ENCODE measurements at places on chromosomes 2 and 18.

GRCh38 chr18:8507361-8507760 lies 101.9 kb upstream of the RAB12 start:
- no peak for DNase-seq

DNA sequence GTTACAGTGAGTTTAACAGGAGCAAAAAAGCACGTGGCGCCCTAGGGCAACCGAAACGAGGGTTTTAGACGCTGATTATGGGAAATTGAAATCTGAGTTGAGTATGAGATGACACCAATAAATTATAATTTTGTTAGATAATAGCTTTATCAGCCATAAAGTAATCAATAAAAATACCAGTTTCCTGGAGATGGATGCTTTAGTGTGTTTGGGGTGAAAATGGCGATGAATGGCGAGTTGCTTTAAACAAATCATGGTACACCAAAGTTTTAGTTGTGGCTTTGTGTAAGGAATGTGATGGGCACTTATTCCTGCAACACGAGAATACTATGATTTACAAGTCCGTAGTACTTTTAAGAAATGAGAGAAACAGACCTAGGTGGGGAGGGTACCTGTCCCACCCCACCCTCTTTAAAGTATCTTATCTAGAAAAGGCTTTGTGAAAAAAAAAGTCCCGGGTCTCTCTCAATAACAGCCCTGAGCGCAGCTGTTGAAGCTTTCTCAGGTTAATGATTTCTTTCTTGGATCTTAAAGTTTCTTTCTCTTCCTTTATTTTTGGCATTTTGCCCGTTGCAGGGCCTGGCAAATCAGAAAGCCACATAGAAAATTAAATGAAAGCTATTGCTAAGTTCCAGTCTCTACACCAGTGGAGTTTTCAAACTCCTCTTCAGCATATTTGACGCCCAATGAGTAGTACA lies 1.5 kb upstream of the RRM2 start:
- DNase-seq: peak; percentile 59

GRCh38 chr2:54611830-54612545 lies 111.5 kb upstream of the EML6 start:
- DNase-seq: no peak

- no peak for DNase-seq
Observed at GRCh38 chr18:78799382-78800089, 180.1 kb upstream of the SALL3 start.

DNA sequence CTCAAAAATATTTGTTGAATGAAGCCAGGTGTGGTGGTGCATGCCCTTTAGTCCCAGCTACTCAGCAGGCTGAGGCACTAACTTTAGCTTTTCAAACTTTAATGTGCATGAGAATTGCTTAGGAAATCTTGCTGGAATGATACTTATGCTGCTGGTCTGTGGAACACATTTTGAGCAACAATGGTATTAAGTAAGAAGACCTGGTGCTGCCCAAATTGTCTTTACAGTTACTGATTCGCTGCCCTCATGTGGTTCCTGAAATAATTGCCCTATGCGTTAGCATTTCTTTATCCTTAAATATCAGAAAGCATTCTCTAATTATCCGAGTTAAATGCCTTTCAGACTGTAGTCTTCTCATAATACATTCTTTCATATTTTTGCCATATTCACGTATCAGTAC lies 76.0 kb upstream of the SESTD1 start:
- no peak for DNase-seq

DNA sequence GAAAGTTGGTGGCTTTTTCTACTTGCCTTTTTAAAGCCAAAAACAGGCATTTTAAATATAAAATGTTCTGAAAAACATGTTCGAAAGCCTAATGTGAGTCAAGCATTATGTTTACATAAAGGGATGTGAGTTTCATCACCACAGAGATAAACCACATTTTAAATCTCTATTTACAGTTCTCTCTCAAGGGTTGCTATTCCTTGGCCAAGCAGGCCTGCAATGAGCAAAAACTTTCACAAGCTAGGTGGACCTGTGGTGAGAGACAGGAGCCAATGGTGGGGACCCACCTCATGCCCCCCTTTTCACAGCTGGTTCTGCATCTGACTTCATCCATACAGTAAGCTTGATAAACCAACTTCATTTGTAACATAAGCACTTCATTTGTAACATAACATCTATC lies 65.1 kb downstream of the CUL3 start:
- DNase-seq: no peak

- peak; percentile 55 for DNase-seq
Observed at GRCh38 chr2:179263446-179264367, 925 bp downstream of the SESTD1 start.

DNA sequence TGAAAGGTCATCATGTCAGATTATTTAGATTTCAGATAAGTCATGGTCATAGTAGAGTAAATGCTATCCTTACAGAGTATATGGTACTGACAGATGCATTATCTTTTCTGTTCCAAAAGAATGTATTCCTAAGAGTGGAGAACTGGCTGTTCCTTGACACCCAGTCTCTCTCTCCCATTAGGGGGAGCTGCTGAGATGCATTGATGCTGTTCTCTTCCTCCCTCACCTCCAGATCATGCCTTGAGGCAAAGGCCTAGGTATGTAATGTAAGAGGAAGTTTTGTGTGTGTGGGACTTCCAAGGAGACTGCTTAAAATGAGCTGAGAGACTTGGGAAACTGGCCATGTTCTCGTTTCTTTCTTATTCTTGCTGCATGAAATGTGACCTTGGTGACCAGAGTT lies 979.5 kb upstream of the CELF4 start:
- DNase-seq: no peak

DNA sequence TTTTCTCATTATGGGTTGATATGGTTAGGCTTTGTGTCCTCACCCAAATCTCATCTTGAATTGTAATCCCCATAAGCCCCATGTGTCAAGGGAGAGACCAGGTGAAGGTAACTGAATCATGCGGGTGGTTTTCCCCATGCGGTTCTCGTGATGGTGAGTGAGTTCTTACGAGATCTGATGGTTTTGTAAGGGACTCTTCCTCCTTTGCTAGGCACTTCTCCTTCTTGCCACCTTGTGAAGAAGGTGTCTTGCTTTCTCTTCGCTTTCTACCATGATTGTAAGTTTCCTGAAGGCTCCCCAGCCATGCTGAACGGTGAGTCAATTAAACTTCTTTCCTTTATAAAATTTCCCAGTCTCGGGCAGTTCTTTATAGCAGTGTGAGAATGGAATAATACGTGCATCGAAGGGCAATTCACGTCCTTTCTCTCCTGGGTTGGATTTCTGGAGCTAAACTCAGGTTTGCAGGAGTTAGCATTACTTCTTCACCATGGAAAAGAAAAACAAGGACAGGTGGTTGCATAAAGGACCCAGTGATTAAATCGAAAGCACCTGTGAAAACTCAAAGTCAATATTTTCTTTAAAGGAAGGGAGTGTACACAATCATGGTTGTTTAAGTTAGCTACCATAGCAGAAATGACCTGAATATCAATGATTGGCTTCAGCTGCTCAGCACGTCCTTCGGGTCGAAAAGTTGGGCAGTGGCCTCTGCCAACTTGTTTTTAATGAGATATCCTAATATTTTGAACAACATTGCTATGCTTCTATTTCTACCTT lies 54.1 kb downstream of the CDC42EP3 start:
- DNase-seq: no peak

GRCh38 chr2:224971214-224971613 lies 71.1 kb downstream of the DOCK10 start:
- no peak for DNase-seq

DNA sequence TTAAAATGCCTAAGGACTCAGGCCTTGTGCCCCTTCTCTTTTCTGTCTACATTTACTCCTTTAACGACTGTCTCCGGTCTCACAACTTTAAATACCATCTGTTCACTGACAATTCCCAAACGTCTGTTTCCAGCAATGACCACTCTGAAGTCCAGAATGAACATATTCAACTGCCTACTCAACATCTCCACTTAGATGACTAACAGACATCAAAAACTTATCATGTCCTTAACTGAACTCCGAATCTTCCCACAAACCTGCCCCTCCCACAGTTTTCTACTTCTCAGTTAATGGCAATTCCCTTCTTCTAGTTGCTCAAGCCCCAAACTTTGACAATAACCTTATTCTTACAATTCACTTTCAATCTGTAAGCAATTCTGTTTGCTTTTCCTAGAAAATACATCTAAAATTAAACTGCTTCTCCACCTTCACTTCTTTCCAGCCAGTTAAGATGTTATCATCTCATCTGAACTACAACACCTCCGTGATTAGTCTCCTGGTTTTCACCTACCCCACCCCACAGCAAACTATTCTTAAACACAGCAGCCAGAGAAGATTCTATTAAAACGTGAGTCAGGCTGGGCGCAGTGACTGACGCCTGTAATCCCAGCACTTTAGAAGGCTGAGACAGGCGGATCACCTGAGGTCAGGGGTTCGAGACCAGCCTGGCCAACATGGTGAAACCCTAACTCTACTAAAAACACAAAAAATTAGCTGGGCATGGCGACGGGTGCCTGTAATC lies 2.8 kb downstream of the C1D start:
- DNase-seq: no peak
